ENCODE measurements at places on chromosomes 3 and 15. TPM values are rescaled to one million over a fixed set of nuclear protein-coding genes. Genes with fewer than 3 reads are reported as not detected.

SIAH2 gene
- total RNA-seq = 124 TPM

ZBTB20 gene
- total RNA-seq = 23.1 TPM

SV2B gene
- total RNA-seq = 0.17 TPM

DNA sequence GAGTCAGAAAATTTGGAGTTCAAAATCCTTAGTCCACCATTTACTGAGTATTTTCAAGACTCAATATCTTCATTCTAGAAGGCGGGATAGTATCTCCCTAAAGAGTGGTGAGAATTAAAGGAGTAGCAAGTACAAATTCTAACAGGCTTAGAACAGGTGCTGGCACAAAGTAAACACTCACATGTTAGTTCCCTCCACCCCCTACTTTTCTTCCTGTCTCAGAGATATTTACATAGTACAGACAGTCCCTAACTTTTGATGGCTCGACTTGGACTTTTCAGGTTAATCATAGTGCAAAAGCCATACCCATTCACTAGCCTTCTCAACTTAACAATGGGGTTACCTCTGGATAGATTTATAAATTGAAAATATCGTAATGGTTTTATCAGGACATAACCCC, 476.2 kb upstream of the RASGRP1 start:
- H3K27me3 ChIP-seq = peaks cover 15% of the 10 kb centered on the region
- no peaks in the 10 kb centered on the region for H3K36me3 ChIP-seq
- no peak overlapping the region for H3K4me3 ChIP-seq
- no peak overlapping the region for H3K27ac ChIP-seq
- H3K4me1 ChIP-seq = no peaks in the 10 kb centered on the region
- DNase-seq = no peak

DNA sequence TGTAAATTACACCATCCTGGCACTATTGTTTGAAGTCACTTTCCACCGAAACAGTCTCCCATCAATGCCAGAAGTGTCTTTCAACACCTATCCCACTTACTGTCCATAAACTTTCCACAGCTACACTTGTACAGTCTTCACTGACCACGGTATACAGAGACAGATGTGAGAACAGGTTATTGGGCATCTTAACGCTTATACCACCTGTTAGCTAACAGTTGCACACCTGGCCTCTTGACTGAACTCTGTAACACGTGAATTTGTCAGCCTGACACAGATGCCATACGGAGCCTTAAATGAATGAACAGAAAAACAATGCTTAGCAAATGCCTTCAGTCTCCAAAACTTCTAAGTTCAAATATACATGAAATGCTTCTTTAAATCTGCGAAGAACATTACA, 440.5 kb downstream of the SHQ1 start:
- H3K36me3 ChIP-seq = peaks cover 3% of the 10 kb centered on the region
- no peak overlapping the region for H3K27ac ChIP-seq
- no peak overlapping the region for H3K4me3 ChIP-seq
